ENCODE measurements at places on chromosomes 2 and 18.

DNA sequence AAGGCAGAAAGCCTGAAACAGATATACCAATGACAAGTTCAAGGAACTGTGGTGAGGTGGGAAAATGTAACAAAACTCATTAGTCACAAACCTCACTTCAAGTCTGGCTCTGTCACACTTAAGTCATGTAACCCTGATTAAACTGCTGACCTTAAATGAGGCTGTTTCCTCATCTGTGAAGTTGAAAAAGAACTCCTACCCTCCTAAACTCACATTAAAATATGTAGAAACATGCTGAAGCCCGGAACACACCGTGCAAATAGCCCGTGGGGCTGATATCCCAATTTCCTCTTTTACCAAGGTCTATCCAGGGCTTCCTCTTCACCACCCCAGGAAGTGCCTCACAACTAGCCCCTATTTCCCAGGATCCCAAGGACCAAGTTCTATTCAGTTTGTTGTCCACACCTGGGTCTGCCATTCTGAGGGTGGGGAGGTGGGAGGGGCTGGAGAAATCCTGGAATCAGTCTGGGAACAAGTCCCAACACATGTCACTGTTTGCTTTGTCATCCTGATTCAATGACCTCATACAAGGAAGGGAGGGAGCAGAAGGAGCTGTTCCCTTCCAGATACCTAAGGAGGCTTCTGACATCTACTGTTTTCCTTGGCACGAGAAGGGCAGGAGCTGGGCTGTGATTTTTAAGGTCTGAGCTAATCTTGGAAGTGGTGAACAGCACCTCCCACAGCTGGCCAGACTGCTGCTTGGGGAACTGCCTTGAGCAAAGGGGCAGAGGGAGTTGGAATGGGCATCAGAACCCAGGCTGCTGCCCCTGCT lies 42.3 kb downstream of the SLC4A1AP start:
- DNase-seq = no peak

GRCh38 chr2:173134703-173135102 lies 59.1 kb downstream of the MAP3K20 start:
- peak; percentile 59 for DNase-seq

- no peak for DNase-seq
These were observed 24.7 kb downstream of the PAPOLG start for GRCh38 chr2:60780721-60781120.

DNA sequence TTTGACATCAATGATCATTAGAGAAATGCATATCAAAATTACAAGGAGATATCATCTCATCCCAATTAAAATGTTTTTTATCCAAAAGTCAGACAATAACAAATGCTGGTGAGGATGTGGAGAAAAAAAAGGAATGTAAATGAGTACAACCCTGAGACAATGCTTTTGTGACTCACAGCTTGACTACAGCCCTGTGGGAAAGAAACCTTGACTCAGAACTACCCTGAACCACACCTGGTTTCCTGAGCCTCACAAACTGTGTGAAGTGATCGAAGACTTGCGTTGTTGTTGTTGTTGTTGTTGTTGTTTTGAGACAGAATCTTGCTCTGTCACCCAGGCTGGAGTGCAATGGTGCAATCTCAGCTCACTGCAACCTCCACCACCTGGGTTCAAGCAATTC lies 266.6 kb upstream of the MYT1L start:
- DNase-seq = no peak

DNA sequence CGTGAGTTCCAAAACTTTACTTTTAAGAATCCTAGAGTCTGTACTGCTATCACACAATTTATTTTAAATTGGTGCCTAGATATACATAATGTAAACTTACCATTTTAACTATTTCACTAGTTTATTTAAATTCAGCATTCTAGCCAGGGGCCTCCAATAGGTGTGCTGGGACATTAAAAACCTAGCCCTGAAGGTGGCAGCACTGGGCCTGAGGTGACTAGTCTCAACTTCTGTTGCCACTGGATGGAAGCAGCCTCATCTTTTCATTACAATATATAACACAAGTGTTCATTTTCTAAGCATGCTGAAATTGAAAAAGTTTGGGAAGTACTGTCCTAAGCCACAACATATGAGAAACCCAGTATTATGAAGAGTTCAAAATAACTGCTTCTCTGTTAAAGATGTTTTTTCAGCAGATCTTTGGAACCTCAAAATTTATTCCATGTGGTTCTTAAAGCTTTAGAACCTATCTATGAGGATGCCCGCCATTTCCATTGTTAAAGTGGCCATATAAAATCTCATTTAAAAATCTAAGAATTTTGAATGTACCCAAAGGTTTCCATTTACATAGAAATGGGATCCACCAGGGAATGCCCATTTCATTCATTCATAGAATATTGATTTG lies 2.9 kb upstream of the RBBP8 start:
- DNase-seq = peak; percentile 39

DNA sequence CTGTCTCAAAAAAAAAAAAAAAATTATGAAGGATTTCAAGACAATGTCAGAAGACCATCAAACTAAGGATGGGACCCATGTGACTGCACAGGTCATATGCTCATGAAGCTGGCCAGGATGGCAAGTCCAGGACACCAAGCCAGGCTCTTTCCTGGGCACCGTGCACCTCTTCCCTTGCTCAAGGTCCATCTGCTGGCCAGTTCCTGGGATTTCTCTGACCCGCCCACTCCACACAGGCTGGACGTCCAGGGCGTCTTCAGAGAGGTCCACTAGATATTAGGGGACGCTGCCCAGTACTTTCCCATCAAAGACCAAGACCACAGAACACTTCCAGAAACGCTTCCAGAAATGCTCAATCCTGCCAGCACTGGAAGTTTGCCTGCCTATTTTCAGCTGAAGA lies 14.3 kb downstream of the TEX44 start:
- DNase-seq = no peak

GRCh38 chr2:134689315-134689714 lies 29.5 kb downstream of the TMEM163 start:
- no peak for DNase-seq

DNA sequence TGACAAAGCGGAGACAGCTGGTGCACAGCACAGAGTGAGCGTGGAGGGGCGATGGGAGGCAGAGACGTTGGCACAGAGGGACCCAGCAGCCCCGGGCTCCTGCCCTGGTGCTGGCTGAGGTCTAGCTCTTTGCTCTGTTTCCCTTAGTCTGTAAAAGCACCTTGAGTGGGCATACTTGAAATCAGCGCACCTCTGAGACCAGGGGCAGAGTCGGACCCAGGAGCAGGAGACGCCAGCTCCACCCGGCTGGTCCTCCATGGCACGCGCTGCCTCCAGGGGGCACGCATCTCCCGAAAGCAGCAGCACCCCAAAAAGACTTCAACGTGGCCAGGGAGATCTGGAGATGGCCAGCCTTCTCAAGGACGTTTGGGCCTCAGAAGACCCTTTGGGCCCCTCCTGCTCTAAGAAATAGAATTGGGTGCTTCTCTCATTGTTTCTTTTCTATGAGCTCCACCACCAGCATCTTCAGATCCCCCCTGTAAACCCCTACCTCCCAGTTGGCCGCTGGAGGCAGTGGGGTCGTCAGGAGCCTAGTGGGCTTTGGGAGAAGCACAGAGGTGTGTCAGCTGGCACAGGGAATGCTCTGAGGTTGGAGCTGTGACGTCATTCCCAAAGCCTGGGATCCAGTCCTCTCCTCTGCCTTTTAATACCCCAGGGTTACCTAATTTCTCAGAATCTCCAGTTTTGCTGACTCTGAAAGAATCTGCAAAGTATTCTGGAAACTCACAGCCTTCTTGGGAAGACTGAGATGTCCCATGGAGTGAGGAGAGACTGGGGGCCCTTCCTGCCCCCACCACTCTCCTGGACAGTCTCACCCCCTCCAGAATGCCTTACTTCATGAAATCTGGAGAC lies 58.9 kb downstream of the CIB4 start:
- no peak for DNase-seq

GRCh38 chr2:238523158-238524110 lies 96.7 kb downstream of the ASB1 start:
- no peak for DNase-seq

DNA sequence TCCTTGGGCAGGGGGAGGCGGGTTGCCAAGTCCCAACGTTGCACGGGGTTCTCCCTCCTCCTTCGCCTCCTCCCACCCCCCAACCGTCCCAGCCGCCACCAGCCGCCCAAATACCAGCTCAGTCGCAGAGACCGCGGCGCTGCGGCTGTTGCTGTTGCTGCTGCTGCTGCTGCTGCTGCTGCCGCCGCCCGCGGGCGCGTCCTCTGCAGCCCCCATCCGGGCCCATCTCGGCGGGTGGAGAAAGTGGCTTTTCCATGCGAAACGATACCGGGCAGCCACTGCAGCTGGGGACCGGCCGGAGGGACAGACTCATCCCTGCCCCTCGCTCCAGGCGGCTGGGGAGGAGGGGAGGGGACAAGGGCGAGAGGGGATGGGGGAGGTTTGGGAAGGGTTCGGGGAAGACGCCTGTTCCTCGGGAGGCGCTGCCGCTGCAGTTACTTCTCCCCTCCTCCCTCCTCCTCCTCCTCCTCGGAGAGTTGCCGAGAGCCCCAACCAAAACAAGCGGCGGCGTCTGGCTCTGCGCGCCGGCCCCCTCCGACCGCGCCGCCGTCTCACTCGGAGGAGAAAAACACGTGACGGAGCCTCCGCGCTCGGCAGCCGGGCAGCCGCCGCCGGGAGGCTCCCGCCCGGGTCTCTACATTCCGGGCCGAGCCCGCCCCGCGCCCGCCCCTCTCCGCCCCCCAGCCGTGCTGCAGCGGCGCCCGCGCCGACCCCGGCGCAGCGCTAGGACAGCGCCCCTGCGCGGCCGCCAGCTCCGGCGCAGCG lies at the start of gene IRS1:
TSS of gene IRS1 (minus strand) at position 610 of the 765 bp plus-strand sequence. CDS start 1,082 bp downstream, outside the sequence.
- DNase-seq = peak; percentile 31

GRCh38 chr2:16639431-16639830 lies 26.2 kb downstream of the CYRIA start:
- DNase-seq = no peak

DNA sequence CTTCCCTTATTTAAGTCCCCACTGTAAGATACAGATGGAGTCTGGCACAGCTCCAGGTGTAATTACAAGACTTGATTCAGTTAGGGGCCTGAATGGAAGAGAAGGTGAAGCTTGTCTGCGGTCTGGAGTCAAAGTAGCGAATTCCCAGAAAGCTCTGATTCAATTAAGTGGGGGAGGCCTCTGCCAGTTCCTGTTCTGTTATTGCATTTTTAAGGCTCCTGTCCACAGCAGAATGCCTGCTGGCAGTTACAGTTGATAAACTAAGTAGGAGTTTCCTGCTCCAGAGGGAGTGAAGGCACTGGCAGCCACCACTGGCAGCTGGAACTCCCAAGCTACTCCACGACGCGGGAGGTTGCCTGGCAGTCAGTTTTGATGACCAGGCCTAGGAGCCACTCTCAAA lies 181.1 kb downstream of the SOCS6 start:
- no peak for DNase-seq

DNA sequence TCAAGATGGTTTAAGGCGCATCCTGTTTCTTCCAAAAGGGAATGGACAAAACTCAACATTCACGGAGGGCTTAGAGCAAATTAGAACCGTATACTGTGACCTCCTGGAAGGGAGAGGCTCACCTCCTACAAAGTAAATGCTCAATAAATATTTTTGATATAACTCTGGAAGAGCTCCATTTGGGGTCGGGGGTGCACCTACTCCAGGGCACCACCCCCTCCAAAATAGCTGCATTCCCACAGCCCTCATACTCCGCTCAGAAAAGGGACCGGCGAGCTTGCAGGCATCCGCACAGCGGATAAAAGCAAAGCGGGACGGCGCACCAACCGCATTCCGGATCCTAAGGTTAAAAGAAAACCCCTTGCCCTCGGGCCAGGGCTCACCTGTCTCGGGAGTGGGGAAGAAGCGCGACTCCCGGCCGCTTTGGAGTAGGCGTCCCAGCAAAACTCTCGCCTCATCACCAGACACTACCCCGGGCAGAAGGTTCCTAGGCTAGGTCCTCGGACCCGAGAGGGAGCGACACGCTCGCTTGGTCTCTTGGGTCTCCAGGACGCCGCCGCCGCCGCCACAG lies 378 bp downstream of the WDPCP start:
- no peak for DNase-seq

- peak; percentile 89 for DNase-seq
These were observed 2.3 kb downstream of the ZFP36L2 start for GRCh38 chr2:43224131-43224570.

DNA sequence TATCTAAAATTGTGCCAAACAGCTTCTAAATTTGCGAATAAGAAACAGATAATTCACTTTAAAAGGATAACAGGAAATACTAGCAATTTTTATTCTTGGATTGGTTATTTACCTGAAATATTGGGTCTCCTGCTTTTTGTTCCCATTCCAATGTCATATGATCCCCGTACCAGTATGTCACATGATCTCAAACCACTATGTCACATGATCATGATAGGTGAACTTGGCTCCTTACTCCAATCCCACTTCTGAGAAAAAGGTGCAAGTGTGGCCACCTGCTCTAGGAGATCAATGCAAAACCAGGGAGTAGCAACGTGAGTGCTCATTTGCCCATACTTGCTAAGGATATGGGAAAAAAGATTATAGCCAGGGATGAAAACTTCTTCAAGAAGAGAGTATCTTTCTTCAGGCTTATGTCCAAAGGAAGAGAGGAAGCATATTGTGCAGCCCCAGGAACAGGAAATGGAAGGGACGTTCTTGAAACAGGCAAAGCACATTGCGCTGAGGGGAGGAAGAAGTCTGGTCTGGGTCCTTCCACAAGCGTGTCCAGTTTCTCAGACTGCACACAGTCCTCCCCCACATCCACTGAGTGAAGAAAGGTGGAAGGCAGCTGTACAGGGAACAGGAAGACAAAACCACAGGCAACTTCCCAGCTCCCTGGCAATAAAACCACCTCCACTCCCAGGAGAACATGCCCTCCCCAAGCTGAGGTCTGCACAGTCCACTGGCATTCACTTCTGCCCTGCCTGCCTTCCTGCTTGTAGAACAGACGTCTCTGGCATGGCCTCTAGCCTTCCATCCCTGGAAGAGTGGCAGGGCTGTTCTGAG lies at the start of gene LYG2:
TSS of gene LYG2 (minus strand) at position 176 of the 828 bp plus-strand sequence. CDS start 1,406 bp downstream, outside the sequence.
- DNase-seq = no peak

GRCh38 chr2:105631922-105632321 lies 112.8 kb upstream of the NCK2 start:
- no peak for DNase-seq

GRCh38 chr2:190527214-190527613 lies 7.3 kb downstream of the NEMP2 start:
- no peak for DNase-seq

DNA sequence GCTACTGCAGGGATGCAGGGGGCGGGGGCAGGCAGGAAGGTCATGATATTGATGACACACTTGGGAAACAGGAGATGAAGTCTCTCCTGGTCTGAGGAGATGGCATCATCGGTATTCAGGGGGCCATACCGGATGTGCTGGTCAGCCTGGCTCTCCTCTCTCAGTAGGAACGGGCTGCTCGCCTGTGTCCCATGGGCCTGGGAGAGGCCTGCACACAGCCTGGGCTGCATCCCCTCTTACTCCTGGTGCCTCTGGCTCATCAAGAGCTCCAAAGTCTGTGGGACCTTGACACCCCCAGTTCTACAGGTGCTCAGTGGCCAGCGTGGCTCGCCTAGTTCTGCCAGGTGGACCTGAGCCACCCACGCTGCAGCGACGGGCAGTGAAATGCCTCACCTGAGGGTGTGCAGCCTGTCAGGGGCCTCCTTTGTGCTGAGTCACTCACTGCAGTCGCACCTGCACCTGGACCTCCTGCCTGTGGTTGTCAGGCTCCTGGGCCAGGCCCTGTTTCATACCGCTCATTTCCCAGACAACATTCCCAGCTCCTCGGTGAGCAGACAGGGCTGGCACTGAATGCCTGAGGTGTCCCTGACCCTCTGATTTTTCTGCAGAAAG lies 18.6 kb upstream of the CNDP1 start:
- no peak for DNase-seq

- DNase-seq = peak; percentile 79
These were observed 650.5 kb downstream of the GALR1 start for GRCh38 chr18:77899972-77900754.

- no peak for DNase-seq
These were observed 414.7 kb upstream of the SPRED2 start for GRCh38 chr2:65846989-65847678.
